ENCODE measurements at places on chromosomes 4 and X. TPM values are rescaled to one million over a fixed set of nuclear protein-coding genes. Genes with fewer than 3 reads are reported as not detected.

The GPRASP3 gene
- total RNA-seq = 0.22 TPM

DNA sequence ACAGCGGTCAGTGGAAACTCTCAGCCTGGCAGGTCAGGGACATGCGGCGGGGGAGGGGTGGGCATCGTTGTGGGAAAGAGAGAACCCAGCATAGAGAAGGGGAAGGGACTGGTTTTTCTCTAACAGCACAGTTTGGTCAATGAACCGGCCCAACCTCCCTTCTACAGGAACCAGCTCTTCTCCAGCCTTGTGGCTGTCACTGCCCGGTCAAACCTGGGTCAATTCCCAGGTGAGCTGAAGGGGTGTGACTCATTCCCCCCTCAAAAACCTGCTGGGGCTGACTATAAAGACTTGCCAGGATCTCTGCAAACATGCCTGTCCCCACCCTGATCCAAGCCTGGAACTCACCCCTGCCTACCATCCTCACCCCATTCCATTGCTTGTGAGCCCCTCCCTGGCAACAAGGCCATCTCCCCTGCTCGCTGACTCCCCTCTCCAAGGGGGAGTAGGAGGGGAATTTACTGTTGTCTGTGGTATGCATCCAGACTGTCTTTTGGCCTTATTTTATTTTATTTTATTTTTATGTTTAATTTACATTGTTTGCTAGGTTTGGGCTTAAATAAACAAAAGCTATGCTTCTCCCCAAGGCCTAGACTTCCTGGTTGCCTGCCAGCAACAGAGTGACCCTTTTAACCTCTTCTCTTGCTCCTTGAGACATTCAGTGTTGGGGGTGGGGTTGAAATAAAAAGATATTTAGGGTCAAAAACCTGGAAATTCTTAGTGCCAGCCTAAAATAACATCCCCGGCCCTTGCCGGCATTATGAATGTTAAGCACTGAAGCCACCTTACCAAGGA is 49.6 kb downstream of the TSC22D3 start:
- no peaks in the 10 kb centered on the region for H3K36me3 ChIP-seq
- H3K4me3 ChIP-seq = no peak overlapping the region
- no peaks in the 10 kb centered on the region for H3K27me3 ChIP-seq
- DNase-seq = no peak
- no peak overlapping the region for H3K27ac ChIP-seq

The KCTD8 gene
- total RNA-seq = not detected

DNA sequence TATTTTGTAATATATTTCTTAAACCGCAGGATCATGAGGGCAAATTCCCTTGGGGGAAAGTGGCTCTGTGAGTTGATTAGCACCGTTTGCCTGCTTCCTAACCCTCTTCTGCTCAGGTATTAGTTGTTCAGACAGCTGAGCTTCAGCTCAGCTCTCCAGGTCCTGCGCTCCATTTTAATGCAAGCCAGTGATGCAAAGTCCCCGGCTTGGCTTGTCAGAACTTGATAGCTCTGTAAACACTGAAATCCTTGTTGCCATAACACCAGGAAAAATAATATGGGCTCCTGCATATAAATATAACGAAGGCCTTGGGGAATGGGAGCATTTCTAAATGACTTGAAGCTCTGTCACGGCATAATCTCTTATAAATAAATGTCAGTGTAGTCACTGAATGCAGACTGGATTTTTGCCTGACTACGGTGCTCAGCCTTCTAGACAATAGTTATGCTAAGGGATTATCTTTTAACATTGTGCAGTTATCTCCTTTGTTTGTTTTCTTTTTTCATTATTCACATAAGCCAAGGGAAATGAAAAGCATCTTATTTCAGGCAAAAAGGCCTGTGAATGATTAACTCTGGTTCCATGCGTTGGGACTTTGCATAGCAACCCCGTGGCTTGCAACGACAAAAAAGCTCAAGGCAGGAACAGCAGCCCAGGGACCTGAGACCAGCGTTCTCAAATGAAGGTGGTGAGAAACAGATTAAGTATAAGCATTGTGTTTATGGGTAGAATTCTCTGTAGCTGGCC is 253.2 kb downstream of the SPRY1 start:
- no peak overlapping the region for H3K4me3 ChIP-seq
- peaks cover 17% of the 10 kb centered on the region for H3K4me1 ChIP-seq
- no peaks in the 10 kb centered on the region for H3K27me3 ChIP-seq

DNA sequence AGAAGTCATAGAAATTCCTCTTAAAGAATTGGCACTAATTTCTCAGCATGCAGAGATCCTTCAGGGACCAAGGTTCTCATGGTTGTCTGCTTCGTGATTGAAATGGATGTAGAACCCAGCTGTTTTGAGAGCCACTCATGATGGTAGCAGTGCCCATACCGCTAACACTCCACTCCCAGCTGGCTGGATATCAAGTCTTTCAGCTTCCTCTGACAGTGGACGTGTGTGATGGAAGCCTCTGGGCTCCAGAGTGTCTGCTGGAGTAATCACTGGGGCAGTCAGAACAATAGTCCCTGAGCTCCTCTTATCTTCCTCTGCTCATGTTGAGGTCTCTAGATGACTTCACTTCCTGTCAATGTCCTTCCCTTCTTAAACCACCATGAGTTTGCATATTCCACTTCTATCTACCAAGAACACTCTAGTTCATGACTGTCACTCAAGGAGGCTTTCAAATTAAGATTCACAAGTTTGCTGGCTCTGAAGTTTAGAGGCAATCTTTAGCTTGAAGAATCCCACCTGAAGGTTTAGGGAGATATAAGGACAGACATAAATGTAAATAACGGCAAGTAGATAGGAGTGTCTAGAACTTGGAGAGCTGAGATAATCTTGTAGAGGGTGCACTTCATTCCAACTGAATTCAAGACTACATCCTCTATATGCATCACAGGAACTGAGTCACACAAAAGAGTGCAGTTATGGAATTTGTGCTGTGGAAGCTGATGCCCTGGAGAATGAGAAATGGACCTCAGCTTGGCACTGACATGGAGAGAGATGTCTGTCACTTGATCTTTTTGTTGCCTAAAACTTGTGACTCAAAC is 64.5 kb upstream of the WDR1 start:
- no peak overlapping the region for H3K4me3 ChIP-seq
- H3K36me3 ChIP-seq = no peaks in the 10 kb centered on the region
- peak overlapping the region; percentile 65 for H3K27ac ChIP-seq
- DNase-seq = peak; percentile 12
- no peaks in the 10 kb centered on the region for H3K27me3 ChIP-seq
- H3K4me1 ChIP-seq = peaks cover 6% of the 10 kb centered on the region

DNA sequence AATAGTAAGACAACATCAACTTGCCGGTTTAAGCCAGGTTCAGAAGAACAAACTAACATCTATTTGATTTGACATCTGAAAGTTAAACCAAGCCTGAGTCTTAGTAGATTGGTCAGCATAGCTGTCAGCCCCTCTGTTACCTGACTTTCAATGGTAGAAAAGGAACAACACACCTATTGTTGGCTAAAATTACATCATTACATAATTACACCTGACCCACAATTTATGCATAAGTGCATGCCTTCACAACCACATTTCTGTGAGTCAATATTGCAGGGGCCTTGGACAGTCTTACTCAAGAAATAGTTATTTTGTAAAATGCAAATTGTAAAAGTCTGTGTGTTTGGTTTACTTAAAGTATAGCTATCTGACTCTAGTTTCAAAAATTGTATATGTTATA is 36.2 kb downstream of the EGFL6 start:
- no peak for DNase-seq
- H3K27ac ChIP-seq = no peak overlapping the region
- no peaks in the 10 kb centered on the region for H3K4me1 ChIP-seq

The AMBN gene
- not detected for total RNA-seq

The XAGE2 gene
- 2.7 TPM for total RNA-seq

- no peaks in the 10 kb centered on the region for H3K27me3 ChIP-seq
- no peak for DNase-seq
- no peak overlapping the region for H3K4me3 ChIP-seq
Measured at GRCh38 chr4:71270901-71271300, 67.9 kb upstream of the SLC4A4 start.

GRCh38 chr4:41432881-41433280 is 105.1 kb upstream of the LIMCH1 start:
- no peaks in the 10 kb centered on the region for H3K27me3 ChIP-seq
- peak; percentile 67 for DNase-seq
- H3K27ac ChIP-seq = peak overlapping the region; percentile 69
- H3K4me1 ChIP-seq = peaks cover 29% of the 10 kb centered on the region
- H3K36me3 ChIP-seq = no peaks in the 10 kb centered on the region

The RHOH gene
- not detected for total RNA-seq

GRCh38 chrX:65406532-65406931 is 128.1 kb downstream of the LAS1L start:
- H3K36me3 ChIP-seq = no peaks in the 10 kb centered on the region
- no peaks in the 10 kb centered on the region for H3K4me1 ChIP-seq
- no peak overlapping the region for H3K27ac ChIP-seq
- H3K4me3 ChIP-seq = no peak overlapping the region
- no peaks in the 10 kb centered on the region for H3K27me3 ChIP-seq

DNA sequence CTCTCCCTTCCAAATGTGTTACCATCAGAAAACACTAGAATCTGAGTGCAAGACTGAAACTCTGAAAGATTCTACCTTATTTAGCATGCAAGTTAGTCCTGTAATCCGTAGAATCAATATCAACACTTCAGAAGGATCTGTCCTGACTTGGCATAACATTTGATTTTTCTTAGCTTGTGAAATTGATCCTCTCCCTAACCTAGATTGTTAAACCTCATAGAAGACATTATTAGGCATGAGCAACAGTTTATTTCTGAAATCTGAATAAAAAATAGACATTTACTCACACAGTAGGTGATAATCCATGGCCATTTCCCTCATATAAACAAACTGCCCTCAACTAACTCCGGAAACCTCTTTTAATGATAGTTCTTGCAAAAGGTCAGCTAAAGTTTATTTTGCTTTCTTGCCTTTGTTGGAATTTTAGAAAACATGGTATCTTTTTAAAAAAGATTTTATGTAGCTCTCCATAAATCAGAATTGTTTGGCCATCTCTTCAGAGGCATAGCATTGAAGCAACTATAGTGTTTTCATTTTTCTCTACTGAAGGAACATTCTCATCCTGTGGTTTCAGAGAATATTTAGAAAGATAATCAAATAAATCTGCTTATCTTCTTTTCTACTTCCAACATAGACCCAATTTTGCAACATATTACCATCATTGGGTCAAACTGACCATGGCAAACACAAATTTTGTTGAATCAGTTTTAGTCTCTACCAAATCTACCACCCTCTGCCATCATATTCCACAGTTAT is 38.5 kb upstream of the PDLIM5 start:
- no peak for DNase-seq
- no peaks in the 10 kb centered on the region for H3K27me3 ChIP-seq
- H3K4me1 ChIP-seq = peaks cover 19% of the 10 kb centered on the region
- H3K4me3 ChIP-seq = no peak overlapping the region

DNA sequence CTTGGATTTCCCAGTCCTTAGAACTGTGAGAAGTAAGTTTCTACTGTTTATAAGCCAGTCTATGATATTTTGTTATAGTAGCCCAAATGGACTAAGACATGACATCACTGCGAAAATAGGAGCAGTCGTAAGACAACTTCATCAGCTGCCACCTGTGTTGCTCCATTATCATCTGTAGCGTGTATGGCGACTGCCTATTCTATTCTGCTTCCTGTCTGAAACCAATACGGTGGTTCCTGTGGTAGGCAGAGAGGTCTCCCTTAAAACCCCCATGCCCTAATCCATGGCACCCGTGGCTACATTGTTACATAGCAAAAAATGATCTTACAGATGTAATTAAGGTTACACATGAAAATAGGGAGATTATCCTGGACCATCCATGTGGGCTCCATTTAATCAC is 105.4 kb upstream of the FAT1 start:
- peaks cover 41% of the 10 kb centered on the region for H3K4me1 ChIP-seq
- no peak overlapping the region for H3K4me3 ChIP-seq
- H3K27me3 ChIP-seq = no peaks in the 10 kb centered on the region
- H3K27ac ChIP-seq = no peak overlapping the region
- H3K36me3 ChIP-seq = no peaks in the 10 kb centered on the region

The ARX gene
- total RNA-seq = not detected

DNA sequence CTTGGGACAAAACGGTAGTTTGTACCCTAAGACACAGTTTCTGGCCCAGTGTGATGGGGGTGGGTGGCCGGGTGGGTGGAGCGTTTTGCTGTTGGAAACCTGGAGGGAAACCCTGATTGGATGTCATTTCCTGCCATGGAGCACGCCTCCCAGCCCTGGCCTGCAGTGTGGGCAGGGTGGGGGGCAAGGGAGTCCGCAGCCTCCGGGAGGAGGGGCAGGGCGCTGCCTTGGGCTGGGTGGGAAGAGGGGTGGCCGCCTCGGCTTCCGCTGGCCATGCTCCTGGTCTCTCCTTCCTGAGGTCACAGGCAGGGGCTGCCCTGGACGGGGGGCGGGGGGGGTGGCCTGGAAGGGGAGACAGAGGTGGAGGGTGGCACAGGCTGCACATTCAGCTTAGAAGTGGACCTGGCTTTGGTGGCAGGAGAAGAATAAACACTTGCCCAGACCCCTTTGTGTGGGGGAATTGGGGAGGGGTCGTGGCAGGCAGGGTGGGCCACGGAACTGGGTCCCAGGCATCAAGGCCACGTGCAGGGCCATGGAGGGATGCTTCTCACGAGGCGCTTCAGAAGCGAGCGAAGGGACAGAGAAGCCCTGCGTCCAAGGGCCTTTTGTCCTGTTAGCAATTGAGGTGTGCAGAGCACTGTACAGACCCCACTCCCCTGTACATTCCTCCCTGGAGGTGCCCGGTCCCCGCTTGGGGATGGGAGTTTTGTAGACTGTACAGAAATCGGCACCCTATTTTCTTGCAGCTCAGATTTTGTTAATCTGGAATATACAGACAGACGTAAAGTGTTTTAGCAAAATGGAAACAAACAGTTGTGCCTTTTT is 6.2 kb downstream of the NAT8L start:
- H3K27ac ChIP-seq = no peak overlapping the region
- H3K27me3 ChIP-seq = no peaks in the 10 kb centered on the region
- H3K4me1 ChIP-seq = no peaks in the 10 kb centered on the region

- no peak for DNase-seq
- H3K4me1 ChIP-seq = no peaks in the 10 kb centered on the region
Measured at GRCh38 chr4:54566608-54567007, 91.1 kb upstream of the KIT start.

DNA sequence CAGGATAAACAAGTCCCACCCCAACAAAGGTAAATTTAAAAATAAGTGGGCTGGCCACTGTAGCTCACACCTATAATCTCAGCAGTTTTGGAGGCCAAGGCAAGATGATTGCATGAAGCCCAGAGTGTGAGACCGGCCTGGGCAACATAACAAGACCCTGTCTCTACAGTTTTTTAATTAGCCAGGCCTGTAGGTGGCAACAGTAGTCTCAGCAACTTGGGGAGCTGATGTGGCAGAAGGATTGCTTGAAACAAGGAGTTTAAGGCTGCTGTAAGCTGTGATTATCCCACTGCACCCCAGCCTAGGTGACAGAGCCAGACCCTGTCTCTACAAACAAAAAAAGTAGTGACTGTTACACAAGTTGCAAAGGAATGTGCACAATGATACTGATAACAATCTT is 74.6 kb upstream of the FAAH2 start:
- H3K4me1 ChIP-seq = no peaks in the 10 kb centered on the region
- H3K27me3 ChIP-seq = no peaks in the 10 kb centered on the region
- no peak overlapping the region for H3K27ac ChIP-seq

Data from SJSA1 (cell line).